ENCODE measurements at places on chromosomes 5 and 9.
A peak's percentile ranks its signal among the peaks of the same experiment; 100 is the strongest.

- no peak for DNase-seq
Observed at GRCh38 chr9:135009794-135010585, 77.5 kb upstream of the OLFM1 start.

GRCh38 chr9:92424340-92424739 is at the start of gene OMD:
OMD (minus strand) TSS chr9:92424471; CDS start chr9:92417558, 6,913 bp downstream.
- no peak for DNase-seq

DNA sequence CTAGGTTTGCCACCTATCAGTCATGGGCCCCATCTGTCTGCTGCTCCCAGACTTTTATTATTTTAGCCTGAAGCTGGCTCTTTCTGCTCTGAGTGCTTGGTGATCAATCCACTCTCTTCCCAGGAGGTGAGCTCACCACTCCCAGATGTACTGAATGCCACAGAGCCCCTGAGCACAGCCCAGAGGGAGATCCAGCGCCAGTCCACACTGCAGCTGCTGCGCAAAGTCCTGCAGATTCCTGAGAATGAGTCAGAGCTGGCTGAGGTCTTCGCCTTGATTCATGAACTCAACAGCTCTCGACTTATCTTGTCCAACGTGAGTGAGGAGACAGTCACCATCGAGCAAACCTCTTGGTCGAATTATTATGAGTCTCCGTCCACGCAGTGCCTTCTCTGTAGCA is 36.0 kb downstream of the HMGXB3 start:
- no peak for DNase-seq

GRCh38 chr5:83957188-83957587 is 236.5 kb upstream of the HAPLN1 start:
- DNase-seq, result no peak

DNA sequence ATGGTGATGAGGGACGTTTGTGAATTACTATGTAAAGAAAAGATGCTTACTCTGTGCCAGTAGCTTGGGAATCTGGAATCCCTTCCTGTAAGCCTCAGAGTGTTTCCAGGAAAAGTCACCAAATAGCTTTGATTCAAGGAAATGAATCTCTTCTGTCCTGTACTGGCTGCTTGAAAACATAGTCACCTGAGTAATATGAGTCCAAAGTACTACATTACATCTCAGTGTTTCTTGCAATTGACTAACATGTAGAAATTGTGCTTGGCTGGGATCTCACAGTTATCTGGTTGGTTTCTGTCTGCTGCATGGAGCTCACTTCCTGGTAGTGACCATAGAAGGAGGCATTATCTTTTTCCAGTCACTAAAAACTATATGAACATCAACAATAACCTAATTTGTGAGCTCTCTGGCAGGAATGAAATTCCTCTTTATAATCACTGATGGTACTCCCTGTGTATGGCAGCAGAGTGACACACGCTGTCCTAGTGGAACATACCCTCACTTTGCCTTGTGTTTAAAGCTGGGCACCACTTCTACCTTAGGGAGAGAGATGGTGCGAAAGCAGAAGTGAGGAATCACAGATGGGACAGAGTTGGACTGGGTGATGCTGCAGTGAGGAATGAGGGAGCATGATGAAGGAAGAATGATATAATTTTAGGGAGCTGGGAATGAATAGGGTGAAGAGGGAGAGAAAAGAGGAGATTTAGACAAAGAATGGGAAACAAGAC is 568.5 kb downstream of the RAB3C start:
- no peak for DNase-seq

DNA sequence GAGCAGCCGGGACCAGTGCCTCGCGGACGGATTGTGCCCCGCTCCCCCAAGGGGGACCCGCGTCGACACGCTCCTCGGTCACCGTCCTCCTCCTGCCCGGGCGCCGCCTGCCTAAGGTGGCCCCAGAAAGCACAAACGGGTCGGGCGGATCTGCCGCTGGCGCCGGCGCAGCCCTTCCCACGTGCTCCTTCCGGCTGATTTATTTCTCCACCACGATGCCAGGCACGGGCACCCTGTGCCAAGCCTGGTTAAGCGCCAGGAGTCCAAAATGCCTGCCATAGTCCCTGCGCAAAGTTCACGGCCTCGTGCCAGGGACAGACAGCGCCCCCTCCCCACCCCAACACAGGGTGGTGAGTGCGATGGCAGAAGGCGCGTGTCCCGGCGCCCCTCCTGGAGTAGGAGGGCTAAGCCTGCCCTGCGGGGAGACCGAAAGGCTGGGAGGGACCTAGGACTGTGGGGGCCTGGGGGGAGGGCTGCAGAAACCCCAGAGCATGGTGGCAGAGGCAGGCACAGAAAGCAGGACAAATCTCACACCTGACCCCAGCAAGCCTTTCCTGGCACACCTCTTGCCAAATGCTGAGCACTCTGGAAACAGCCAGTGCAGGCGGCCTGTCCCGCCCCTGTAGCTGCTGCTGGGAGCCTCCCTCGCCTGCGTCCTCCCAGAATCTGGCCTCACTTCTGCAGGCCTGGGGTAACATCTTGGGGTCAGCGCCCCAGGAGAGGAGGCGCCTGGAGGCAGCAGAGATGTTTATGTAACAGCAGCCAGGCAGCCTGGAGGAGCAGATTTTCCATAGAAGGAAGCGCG is 1.1 kb upstream of the NOTCH1 start:
- peak; percentile 36 for DNase-seq

DNA sequence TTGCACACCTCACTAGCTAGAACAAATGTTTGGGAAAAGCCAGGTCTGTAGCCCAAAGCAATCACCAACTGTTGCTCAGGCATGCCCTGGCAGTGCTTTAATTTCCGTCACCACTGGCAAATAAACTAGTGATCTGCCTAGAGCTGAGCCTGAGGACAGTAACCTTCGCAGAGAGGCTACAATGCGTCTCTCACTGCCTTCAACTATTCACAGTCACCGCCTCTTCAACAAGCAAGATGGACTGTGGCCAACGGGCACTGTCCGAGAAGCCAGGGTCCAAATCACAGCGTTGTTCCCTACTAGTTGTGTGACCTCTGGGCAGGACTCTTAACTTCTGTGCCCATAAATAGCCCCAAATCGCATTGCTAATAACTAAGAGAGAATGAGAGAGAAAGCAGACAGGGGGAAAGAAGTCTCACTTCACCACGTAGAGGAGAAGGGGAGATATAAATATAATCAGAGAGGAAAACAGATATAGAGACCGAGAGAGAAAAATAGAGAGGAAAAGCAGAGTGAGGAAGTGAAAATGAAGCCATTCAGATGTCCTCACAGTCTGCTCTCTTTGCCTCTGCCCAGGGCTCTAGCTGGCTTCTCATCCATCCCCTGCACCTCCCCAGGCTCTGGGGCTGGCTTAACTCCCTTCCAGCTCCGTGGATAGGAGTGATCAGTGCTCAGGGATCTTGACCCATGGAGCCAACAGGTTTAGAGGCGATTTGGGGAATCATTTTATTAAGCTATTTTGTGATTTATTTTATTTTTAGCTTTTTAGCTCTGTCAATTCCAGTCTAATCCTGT is 157.9 kb downstream of the ZDHHC21 start:
- DNase-seq, result no peak

- DNase-seq, result no peak
Observed at GRCh38 chr5:172559004-172559932, 81.8 kb upstream of the NEURL1B start.

DNA sequence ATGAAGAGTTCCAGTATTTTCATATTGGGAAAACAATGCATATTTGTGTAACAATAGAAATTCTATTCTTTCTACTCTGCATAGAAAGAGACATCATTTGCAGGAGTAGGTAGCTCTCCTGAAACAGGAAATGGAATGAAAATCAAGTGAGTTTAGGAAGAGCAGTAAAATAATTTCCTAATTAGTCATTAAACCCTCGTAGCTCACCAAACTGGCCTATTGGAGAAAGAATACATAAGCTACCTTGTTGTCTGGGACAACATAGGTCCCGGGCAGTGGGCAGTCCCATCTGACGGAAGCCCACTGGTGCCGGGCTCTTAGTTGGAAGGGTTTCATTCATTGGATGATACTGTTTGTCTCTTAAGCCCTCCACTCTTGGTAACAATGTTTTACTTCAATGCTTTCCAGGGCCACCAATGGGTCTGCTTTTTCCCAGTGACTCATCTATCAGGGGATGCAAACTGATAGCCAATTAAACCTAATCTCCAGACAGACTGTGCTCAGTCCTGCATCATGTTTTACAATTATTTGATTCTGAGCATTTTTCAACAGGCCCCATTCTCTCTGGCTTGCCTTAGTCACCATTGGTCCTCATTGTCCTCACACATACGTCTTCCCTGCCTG is 46.5 kb downstream of the GNA14 start:
- DNase-seq, result no peak

DNA sequence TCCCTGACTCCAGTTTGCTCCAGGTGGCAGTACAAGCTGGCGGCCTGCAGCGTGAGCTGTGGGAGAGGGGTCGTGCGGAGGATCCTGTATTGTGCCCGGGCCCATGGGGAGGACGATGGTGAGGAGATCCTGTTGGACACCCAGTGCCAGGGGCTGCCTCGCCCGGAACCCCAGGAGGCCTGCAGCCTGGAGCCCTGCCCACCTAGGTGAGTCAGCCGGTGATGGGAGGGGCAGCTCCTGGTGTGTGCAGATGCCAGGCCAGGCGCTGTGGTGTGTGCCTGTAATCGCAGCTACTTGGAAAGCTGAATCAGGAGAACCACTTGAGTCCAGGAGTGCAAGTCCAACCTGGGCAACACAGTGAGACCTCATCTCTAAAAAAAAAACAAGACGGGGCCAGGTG is 10.0 kb upstream of the CACFD1 start:
- DNase-seq, result no peak

DNA sequence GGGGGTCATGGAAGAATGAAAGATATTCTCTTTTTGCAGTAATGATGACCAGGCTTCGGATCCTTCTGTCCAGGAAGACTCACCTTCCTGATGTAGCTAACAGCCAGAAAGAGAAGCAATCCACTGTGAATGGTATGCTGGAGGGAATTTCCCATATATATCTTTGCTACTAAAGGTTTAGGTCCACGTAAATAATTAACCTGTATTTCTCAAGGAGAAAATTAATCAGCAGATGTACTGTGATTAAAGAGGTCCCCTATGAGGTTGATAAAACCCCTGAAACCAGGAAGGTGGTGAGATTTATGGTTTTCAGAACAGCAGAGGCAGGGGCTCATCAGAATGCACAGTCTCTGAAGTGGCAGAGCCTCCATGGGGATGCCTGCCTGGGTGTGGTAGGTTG is 11.4 kb upstream of the RAB3C start:
- DNase-seq, result no peak

DNA sequence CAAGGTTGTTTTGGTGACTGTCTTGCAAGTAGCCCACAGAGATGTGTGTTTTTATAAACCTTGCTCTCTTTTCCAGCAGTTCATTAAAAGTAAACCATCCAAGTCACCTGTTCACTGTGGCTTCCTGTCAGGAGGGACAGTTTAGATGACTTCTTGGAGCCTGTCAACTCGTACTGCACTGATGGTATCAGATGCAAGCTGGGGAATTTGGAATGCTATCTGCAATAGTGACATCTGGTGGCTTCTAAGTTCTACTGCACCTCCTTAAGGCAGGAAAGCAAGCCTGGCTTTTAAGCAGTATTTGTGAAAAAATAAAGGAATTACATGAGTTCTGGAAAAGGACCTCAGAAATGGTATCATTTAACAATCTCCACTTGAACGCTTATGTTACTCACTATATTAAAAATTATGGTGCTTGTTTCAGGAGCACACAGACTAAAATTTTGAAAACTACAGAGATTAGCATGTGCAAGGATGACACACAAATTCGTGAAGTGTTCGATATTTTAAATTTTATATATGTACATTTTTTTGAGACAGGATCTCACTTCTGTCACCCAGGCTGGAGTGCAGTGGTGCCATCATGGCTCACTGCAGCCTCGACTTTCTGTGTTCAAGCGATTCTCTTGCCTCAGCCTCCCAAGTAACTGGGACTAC is 164.0 kb downstream of the TTC39B start:
- no peak for DNase-seq

GRCh38 chr9:30771760-30772159 is 1612.7 kb upstream of the ACO1 start:
- no peak for DNase-seq

DNA sequence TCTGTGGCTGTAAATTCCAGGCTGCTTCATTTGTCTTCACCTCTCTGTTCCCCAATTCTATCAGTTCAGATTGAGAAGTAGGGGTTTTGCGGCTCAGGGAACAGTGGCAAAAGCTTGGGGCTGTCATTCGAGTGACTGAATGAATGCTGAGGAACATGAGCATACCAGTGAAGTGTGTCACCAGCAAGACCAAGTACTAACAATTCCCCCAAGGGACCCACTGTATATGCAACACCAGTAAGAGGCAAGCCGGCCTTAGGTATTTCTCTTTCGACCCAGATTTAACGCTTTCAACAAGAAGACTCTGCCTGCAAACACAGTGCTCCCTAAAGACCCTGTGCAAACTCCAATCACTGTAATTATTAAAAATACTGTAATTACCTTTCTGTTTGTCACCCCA is 25.8 kb downstream of the KLHL3 start:
- no peak for DNase-seq

DNA sequence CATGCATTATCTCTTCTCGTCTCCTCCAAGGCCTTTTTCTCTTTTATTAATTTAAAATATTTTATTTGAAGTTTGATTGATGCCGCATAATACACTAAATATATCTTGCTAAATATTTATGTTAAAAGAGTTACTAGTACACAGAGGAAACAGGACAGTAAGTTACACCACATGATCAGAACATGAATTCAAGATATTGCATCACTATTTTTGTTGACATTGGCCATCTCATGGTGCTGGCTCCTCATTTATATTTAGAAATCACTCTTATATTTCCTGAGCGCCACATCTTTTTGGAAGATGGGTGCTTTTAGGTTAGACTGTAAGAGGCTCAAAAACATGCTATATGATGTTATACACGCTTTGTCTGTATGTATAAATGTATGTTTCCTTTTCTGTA is 23.0 kb downstream of the SPEF2 start:
- no peak for DNase-seq

DNA sequence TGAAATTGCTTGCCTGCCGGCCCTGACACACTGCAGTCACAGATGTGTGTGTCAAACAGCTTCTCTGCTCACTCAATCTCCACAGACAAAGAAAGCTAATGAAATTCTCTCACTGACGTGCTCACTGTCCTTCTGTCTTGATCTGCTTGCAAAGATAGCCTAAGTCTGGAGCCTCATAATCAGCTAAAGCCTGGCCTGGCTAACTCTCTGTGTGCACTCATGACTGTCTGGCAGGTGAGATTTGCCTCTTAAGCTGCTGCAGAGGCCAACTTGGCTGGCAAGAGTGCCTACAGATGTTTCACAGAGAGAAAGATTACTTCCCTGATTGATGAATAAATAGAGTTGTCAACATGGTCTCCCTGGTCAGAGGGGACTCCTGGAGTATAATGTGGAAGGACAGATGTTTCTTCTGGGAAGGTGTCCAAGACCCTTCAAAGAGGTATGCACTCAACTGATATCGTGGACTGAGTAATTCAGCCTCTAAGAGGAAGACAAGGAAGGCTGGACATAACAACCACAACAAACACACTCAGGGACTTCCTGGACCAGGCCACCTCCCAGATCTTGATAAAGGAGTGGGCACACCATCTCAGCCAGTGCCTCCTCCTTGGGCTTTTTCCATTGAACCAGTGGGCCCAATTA is 362.0 kb downstream of the SPOCK1 start:
- no peak for DNase-seq

Measured in T-helper 1 cell (primary cell).